Caco-2 (cell line): ENCODE measurements at places on chromosomes 16 and 17. TPM values are rescaled to one million over a fixed set of nuclear protein-coding genes. Genes with fewer than 3 reads are reported as not detected.
A peak's percentile ranks its signal among the peaks of the same experiment; 100 is the strongest.

The CHRNE gene
- total RNA-seq: not detected in 2 replicates

DNA sequence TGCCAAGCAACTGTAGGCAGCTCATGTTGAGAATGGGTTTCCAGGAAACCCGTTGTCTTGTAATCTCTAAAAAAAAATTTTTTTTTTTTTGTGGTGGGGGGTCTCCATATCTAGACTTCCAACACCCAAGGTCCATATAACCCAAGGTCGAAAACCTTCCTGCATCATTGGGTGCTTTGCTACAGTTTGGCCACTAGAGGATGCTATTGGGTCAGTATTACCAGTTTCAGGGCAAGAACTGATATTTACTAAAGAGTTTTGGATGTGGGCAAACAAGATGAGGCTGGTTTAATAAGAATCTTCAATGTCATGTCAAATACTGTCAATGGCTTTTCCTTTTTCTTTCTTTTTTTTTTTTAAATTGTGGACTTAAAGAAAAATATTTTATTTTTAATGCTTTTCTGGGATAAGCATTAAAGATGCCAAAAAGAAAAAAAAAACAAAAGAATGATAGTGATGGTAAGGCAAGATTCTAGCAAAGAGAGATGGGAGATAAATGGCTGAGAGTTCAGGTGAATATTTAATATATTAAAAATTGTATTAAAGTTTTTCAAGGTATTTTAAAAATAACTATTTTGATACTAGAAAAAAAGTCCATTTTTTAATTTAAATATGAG, 62.2 kb downstream of the DHRS7C start:
- no peak overlapping the region for H3K27ac ChIP-seq
- no peaks in the 10 kb centered on the region for H3K36me3 ChIP-seq
- no peak overlapping the region for H3K4me3 ChIP-seq

DNA sequence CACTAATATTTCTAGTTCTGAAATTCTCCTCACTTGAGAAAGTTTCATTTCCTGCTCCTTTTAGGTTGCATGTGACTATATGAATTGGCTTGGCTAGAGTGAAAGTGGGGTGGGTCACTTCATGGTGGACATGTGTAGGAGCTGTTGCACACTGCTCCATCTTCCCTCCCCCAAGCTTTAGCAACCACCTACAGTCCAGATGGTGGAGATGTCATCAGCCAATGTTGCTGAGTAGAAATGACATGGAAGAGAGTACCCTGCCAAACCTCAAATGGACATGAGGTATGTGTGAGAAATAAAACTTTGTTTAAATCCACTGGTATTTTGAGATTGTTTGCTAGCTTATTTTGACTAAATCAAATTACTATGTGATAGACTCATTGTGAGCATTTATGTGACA, 281.5 kb downstream of the CA10 start:
- no peaks in the 10 kb centered on the region for H3K36me3 ChIP-seq
- H3K27me3 ChIP-seq: no peaks in the 10 kb centered on the region
- H3K4me1 ChIP-seq: no peaks in the 10 kb centered on the region
- H3K27ac ChIP-seq: no peak overlapping the region
- DNase-seq: no peak

GRCh38 chr17:14019186-14019956, 49.9 kb upstream of the COX10 start:
- no peak for DNase-seq
- H3K4me1 ChIP-seq: no peaks in the 10 kb centered on the region
- H3K27ac ChIP-seq: no peak overlapping the region
- H3K27me3 ChIP-seq: no peaks in the 10 kb centered on the region
- H3K36me3 ChIP-seq: no peaks in the 10 kb centered on the region
- H3K4me3 ChIP-seq: no peak overlapping the region

The TAC4 gene
- 10.8 and 17.1 TPM in 2 replicates for total RNA-seq

GRCh38 chr17:12853921-12854320, 64.6 kb downstream of the ARHGAP44 start:
- no peak overlapping the region for H3K27ac ChIP-seq
- no peaks in the 10 kb centered on the region for H3K4me1 ChIP-seq
- H3K36me3 ChIP-seq: no peaks in the 10 kb centered on the region
- no peak overlapping the region for H3K4me3 ChIP-seq

The TERB1 gene
- not detected in 2 replicates for total RNA-seq

The PCYT2 gene
- 125 and 151 TPM in 2 replicates for total RNA-seq

- H3K36me3 ChIP-seq: peaks cover 2% of the 10 kb centered on the region
- DNase-seq: peak; percentile 5
- H3K27ac ChIP-seq: no peak overlapping the region
Measured at GRCh38 chr17:43213545-43213944, 1.9 kb downstream of the TMEM106A start.

DNA sequence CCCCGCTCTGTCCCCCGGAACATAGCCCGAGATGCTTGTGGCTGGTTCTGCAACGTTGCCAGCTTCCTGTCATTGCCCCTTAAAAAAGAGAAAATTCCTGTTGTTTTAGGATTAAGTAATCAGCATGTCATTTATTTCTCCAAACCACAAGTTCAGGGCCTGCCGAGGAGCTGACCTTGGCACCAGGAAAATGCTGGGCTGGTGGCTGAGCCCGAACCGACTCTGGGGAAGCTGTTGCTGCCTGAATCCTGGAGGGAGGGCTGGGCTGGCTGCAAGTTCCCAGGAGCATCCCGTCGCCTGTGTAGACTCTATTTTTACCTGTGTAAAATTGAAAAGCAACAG, 130.9 kb upstream of the FOXF1 start:
- H3K4me3 ChIP-seq: no peak overlapping the region
- H3K27me3 ChIP-seq: no peaks in the 10 kb centered on the region
- H3K36me3 ChIP-seq: no peaks in the 10 kb centered on the region
- peaks cover 10% of the 10 kb centered on the region for H3K4me1 ChIP-seq
- DNase-seq: no peak

DNA sequence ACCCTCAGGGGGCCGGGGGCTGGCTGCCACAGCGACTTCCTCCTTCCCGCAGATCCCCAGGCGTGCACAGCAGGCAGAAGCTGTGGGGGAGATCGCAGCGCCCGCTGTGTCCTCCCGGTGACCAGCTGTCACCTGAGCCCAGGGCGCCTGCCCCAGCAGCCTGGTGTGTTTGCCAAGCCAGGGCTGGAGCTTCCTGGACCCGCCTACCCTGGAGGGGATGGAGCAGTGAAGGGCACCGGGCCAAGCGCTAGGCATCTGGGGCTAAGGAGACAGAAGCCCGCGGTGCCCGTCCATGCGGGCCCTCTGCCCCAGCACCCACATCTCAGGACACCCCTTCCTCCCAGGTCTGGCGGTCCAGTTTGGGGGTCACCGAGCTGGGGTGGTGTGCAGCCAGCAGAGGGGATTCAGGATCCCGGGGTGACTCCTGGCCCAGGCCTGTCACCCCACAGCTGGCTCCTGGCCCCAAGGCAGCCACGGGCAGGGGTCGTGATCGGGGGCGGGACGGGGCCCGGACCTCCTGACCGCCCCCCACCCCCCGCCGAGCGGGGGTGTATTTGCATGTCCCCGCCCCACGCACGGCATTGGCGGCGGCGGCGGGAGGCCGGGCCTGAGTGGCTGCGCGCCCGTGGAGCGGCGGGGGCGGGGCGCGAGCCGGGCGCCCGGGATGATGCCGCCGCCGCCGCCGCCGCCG, at the start of gene RAB26:
Gene RAB26, plus strand, starts transcription at position 645 of the 691 bp plus-strand sequence. CDS start 159 bp downstream, outside the sequence.
- peaks cover 29% of the 10 kb centered on the region for H3K4me1 ChIP-seq
- DNase-seq: peak; percentile 67
- peak within 1 kb of the TSS; percentile 48 for H3K4me3 ChIP-seq
- no peaks in the 10 kb centered on the region for H3K27me3 ChIP-seq
- H3K36me3 ChIP-seq: peaks cover 4% of the 10 kb centered on the region

GRCh38 chr17:859061-859823, 77.1 kb downstream of the MRM3 start:
- H3K36me3 ChIP-seq: no peaks in the 10 kb centered on the region
- DNase-seq: no peak
- no peaks in the 10 kb centered on the region for H3K27me3 ChIP-seq
- no peaks in the 10 kb centered on the region for H3K4me1 ChIP-seq

DNA sequence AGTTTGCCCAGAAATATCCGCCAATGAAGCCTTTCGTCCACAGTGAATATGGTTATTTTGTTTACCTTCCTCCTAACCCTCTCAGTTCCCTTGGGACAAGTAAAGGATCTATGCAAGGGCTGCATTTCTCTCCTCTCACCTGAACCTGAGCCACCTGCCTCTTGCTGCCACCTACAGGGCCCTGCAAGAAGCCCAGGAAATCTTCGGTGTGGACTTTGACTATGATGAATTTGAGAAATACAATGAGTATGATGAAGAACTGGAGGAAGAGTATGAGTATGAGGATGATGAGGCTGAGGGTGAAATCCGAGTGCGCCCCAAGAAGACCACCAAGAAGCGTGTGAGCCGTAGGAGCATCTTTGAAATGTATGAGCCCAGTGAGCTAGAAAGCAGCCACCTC, 14.0 kb downstream of the SUPT6H start:
- no peak overlapping the region for H3K4me3 ChIP-seq
- H3K36me3 ChIP-seq: peaks cover 18% of the 10 kb centered on the region

The MFAP4 gene
- not detected in 2 replicates for total RNA-seq

DNA sequence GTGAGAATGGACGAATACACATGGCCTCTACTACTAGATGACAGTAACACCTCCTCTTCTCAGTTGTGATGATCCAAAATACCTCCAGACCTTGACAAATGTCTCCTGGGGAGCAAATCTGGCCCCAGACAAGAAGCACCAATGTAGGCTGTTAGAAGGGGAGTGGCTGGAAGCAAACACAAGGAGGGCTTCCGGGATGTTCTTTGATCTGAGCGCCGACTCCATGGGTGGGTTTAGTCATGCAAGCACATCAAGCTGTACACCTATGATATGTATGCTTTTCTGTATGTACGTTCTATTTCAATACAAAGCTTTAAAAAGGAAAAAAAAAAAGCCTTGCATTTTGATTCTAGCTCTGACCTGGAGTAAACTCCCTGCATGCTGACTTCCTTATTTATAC, 61.4 kb downstream of the ARHGAP17 start:
- peaks cover 11% of the 10 kb centered on the region for H3K4me1 ChIP-seq
- no peak for DNase-seq
- no peak overlapping the region for H3K4me3 ChIP-seq
- H3K36me3 ChIP-seq: peaks cover 4% of the 10 kb centered on the region
- no peaks in the 10 kb centered on the region for H3K27me3 ChIP-seq

DNA sequence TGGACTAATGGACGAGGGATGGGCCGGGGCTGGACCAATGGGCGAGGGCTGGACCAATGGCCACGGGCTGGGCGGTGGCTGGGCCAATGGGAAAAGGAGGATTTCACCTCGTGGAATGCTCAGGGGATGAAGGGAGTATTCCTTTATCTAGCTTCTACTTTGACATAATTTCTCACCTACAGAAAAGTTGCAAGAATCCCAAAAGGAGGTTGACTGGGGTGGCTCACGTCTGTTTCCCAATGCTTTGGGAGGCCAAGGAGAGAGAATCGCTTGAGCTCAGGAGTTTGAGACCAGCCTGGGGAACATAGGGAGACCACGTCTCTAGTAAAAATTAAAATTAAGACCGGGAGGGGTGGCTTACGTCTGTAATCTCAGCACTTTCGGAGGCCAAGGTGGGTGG, 5.7 kb upstream of the FLYWCH1 start:
- DNase-seq: no peak
- no peaks in the 10 kb centered on the region for H3K27me3 ChIP-seq
- H3K27ac ChIP-seq: peak overlapping the region; percentile 80
- H3K4me1 ChIP-seq: peaks cover 6% of the 10 kb centered on the region
- peak overlapping the region; percentile 18 for H3K4me3 ChIP-seq

DNA sequence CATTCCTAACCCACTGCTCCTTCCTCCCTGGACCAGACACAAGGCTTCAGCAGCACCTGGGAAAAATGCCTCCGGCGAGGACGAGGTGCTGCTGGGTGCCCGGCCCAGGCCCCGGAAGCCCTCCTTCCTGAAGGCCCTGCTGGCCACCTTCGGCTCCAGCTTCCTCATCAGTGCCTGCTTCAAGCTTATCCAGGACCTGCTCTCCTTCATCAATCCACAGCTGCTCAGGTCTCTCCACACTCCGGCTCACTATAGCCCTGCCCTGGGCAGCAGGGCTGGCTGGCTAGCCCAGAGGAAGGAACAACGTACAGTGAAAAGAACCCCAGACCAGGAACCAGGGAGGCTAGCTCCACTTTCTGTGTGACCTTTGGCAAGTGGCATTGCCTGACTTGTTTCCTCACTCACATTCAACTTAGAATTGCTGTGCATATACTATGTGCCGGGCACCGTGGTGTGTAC, 26.2 kb downstream of the ABCC3 start:
- no peak for DNase-seq
- H3K27me3 ChIP-seq: no peaks in the 10 kb centered on the region
- peaks cover 3% of the 10 kb centered on the region; the same call in 1 of the 2 replicates for H3K36me3 ChIP-seq
- H3K4me3 ChIP-seq: no peak overlapping the region

GRCh38 chr16:81693041-81693743, 85.9 kb upstream of the PLCG2 start:
- no peaks in the 10 kb centered on the region for H3K27me3 ChIP-seq
- H3K36me3 ChIP-seq: peaks cover 4% of the 10 kb centered on the region
- no peak for DNase-seq
- no peaks in the 10 kb centered on the region for H3K4me1 ChIP-seq
- no peak overlapping the region for H3K4me3 ChIP-seq

The TBC1D3B gene
- 9.1 and 12.5 TPM in 2 replicates for total RNA-seq

The KCNJ18 gene
- not detected in 2 replicates for total RNA-seq

DNA sequence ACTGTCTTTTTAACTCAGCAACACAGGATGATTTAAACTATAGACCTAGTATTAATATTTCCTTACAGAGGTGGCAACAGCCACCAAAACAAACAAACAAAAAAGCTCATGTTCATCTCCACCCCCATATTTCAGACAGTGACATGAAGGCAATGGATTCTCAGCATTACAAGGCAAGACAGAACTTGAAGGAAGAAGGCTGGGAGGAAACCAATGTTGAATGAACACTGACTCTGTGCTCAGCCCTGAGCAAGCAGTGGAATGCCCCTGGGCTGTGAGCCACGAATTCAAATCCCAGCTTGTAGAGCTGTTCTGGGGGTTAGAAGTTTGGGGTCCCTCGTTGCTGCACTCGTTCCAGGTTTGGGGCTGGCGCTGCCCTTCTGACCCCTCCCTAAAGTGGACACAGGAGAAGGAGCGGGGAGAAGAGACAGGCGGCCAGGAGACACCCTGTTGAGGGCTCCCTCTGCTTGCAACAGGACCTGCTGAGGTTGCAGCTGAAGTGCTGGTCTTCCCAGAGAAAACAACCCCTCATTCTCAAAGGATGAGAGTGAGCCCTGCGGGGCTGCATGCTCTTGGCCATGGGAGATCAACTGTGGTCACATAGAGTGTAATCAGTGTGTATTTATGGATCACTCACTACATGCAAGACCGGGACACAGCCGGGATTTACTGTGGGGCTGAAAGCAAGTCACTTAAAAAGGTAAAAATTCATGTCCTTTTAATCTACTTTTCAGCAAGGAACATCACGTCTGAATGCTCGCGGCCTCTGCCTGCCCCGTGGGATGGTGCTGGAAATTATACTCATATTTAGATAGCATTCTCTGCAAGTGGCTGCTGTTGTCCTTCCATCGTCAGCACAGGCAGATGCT, 34.3 kb downstream of the MYH3 start:
- no peaks in the 10 kb centered on the region for H3K27me3 ChIP-seq
- DNase-seq: no peak
- no peak overlapping the region for H3K27ac ChIP-seq
- no peaks in the 10 kb centered on the region for H3K4me1 ChIP-seq
- H3K36me3 ChIP-seq: no peaks in the 10 kb centered on the region
